GM12878 (cell line): ENCODE measurements at places on chromosomes 6 and 20. TPM values are rescaled to one million over a fixed set of nuclear protein-coding genes. Genes with fewer than 3 reads are reported as not detected.
A peak's percentile ranks its signal among the peaks of the same experiment; 100 is the strongest.

- H3K36me3 ChIP-seq: no peaks in the 10 kb centered on the region
- no peak overlapping the region for H3K27ac ChIP-seq
- no peaks in the 10 kb centered on the region for H3K27me3 ChIP-seq
- no peak overlapping the region for H3K4me3 ChIP-seq
- no peak for DNase-seq
These were observed 71.7 kb downstream of the GRM4 start for GRCh38 chr6:34074064-34074742.

- no peak overlapping the region for H3K4me3 ChIP-seq
- no peaks in the 10 kb centered on the region for H3K27me3 ChIP-seq
- H3K36me3 ChIP-seq: no peaks in the 10 kb centered on the region
- peaks cover 31% of the 10 kb centered on the region for H3K4me1 ChIP-seq
- no peak for DNase-seq
These were observed 70.5 kb upstream of the ZNF217 start for GRCh38 chr20:53664121-53664520.

DNA sequence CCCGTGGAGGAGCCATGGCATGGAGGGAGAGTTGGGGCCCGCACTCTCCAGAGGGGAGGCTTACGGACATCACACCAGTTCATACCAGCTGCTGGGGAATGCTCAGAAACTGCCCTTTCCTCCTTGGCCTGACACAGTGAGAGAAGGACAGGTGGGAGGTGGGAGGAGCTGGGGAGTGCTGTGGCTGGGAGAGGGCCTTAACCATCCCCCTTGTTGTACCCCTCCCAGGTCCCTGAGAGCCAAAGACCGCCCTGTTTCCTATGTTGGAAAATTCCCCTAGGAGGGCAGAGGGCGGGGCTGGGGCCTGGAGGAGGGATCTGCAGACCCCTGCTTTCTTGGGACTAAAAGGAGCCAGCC lies 24.1 kb downstream of the FOXP4 start:
- H3K27me3 ChIP-seq: no peaks in the 10 kb centered on the region
- peaks cover 5% of the 10 kb centered on the region; the same call in 1 of the 2 replicates for H3K36me3 ChIP-seq
- peaks cover 10% of the 10 kb centered on the region for H3K4me1 ChIP-seq
- no peak for DNase-seq
- no peak overlapping the region for H3K4me3 ChIP-seq

DNA sequence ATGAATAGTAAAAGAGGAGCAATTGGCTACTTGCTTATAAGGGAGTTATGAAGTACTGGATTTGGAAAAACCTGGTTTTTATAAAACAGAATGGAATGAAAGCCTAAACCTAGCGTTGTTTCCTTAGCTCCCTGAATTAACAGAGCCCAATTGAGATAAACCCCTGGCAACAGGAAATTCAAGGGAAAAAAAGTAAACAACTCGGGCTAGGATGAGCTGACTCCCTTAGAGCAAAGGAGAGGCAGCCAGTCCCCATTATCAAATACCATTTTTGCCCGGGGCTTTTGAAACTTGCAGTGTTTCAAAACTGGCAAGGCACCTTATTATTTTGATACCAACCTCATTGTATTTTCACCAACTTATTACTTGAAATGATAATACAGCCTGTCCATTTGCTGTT lies 587.5 kb downstream of the CD109 start:
- H3K27me3 ChIP-seq: no peaks in the 10 kb centered on the region
- H3K4me3 ChIP-seq: no peak overlapping the region
- DNase-seq: no peak
- H3K4me1 ChIP-seq: no peaks in the 10 kb centered on the region

- H3K27ac ChIP-seq: no peak overlapping the region
- H3K27me3 ChIP-seq: no peaks in the 10 kb centered on the region
- no peaks in the 10 kb centered on the region for H3K4me1 ChIP-seq
- no peak for DNase-seq
These were observed 44.8 kb downstream of the AGPAT4 start for GRCh38 chr6:161228921-161229591.

Gene ROMO1
- 154 and 161 TPM in 2 replicates for total RNA-seq

- H3K27ac ChIP-seq: no peak overlapping the region
- H3K4me3 ChIP-seq: no peak overlapping the region
- no peaks in the 10 kb centered on the region for H3K27me3 ChIP-seq
- H3K4me1 ChIP-seq: peaks cover 9% of the 10 kb centered on the region; the same call in 1 of the 2 replicates
These were observed 8.0 kb downstream of the REPS1 start for GRCh38 chr6:138979813-138980668.

DNA sequence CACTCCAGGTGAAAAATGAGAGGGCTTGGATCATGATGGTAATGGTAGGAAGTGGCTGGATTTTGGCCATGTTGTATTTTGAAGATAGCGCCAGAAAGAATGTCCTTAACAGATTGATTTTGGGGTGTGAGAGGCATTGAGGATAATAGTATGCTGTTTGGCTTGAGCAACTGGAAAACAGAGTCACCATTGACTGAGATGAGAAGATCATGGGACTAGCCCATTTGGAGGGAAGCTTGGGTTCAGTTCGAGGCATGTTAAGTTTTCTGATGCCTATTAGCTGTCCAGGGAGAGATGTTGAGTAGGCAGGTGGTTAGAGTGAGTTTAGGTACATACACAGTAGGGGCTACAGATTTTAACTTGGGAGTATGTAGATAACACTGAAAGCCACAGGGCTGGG lies 23.3 kb downstream of the PLCG1 start:
- DNase-seq: no peak
- no peak overlapping the region for H3K4me3 ChIP-seq
- no peaks in the 10 kb centered on the region for H3K27me3 ChIP-seq
- peaks cover 29% of the 10 kb centered on the region for H3K4me1 ChIP-seq
- H3K36me3 ChIP-seq: peaks cover 23% of the 10 kb centered on the region
- H3K27ac ChIP-seq: no peak overlapping the region

DNA sequence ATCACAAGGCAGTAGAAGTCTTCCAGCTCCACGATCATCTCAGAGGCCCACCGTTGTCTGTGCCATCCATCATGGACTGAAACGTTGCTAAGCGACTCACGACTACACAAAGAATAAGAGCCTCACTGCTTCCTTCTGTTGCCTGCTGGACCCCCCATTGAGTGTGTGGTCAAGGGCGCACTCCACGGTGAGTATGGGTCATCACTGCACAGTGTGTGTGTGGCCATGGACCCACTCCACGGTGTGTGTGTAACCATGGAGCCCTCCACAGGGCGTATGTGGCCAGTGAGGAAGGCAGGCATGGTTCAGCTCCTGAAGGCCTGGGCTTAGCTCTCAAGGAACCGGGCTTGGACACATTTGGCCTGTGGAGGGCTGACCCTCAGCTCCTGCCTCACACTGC lies 123.4 kb upstream of the AFDN start:
- H3K36me3 ChIP-seq: no peaks in the 10 kb centered on the region
- H3K27ac ChIP-seq: no peak overlapping the region
- H3K4me3 ChIP-seq: no peak overlapping the region

DNA sequence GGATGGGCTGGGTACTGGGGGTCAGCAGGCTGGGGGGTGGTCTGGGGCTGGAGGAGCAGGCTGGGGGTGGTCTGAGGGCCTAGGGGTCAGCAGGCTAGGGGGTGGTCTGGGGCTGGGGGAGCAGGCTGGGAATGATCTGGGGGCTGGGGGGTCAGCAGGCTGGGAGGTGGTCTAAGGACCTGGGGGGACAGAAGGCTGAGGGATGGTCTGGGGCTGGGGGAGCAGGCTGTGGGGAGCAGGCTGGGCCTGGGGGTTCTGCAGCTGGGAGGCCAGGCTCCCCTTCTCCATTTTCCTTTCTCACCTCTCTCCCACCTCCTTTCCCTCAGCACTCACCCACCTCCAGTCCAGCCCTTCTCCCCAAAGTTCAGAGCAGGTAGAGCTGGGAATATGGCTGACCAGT lies 114.2 kb downstream of the PSMB1 start:
- H3K4me1 ChIP-seq: no peaks in the 10 kb centered on the region; the same call in 1 of the 2 replicates
- no peak for DNase-seq
- H3K36me3 ChIP-seq: no peaks in the 10 kb centered on the region
- no peak overlapping the region for H3K27ac ChIP-seq
- H3K4me3 ChIP-seq: no peak overlapping the region

DNA sequence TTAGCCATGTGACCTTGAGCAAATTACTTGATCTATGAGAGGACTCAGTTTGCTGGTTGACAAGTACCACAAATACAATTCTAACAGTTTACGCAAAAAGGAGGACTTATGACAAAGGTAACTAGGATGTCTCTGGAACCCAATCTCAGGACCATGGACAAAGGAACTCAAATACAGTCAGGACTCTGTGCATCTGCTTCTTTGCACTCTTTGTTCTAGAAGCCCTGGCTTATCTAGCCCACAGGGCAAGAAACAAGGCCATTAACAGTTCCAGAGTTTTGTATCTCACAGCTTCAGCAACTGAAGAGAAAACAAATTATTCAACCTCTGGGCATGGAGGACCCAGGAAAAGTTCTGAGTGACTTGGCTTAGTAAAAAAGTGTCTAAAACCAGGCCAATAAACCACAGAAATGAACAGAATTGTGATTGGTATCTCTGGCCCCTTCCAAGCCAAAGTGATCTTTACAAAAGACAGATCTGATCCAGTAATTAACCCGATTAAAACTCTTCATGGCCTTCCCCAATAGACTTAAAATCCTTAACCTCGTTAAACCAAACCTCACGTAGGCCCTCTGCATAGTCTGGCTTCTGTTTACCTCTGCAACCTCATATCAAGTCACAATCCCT lies 5.9 kb downstream of the WASF1 start:
- DNase-seq: no peak
- H3K4me3 ChIP-seq: no peak overlapping the region
- H3K4me1 ChIP-seq: no peaks in the 10 kb centered on the region
- no peaks in the 10 kb centered on the region for H3K36me3 ChIP-seq

Gene PSORS1C1
- total RNA-seq: 0.64 TPM in 1 of 2 replicates, not detected in the other

GRCh38 chr6:157075549-157076450 lies 247.5 kb downstream of the TMEM242 start:
- H3K27me3 ChIP-seq: no peaks in the 10 kb centered on the region
- H3K27ac ChIP-seq: peak overlapping the region; percentile 68
- H3K4me3 ChIP-seq: peak overlapping the region; percentile 28; the same call in 1 of the 2 replicates
- peaks cover 19% of the 10 kb centered on the region for H3K4me1 ChIP-seq
- peak; percentile 44 for DNase-seq

DNA sequence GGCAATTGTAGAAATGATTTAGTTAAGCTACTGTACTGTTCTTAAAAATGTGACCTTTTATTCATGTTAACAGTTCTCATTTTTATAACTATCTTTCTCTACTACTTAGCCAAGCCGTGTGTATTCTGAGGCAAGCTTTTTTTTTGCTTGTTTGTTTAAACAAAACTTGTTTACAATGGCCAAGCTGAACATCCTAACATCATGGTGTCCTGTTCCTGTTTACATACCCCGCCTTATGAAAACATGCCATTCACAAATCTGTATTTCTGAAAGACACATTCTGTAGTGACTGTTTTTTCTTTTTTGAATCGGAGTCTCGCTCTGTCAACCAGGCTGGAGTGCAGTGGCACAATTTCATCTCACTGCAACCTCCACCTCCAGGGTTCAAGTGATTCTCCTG lies 140.9 kb downstream of the NCOA3 start:
- H3K27me3 ChIP-seq: no peaks in the 10 kb centered on the region
- H3K36me3 ChIP-seq: peaks cover 53% of the 10 kb centered on the region
- H3K27ac ChIP-seq: no peak overlapping the region
- no peaks in the 10 kb centered on the region for H3K4me1 ChIP-seq
- no peak overlapping the region for H3K4me3 ChIP-seq

Gene SPATS1
- not detected in 2 replicates for total RNA-seq

DNA sequence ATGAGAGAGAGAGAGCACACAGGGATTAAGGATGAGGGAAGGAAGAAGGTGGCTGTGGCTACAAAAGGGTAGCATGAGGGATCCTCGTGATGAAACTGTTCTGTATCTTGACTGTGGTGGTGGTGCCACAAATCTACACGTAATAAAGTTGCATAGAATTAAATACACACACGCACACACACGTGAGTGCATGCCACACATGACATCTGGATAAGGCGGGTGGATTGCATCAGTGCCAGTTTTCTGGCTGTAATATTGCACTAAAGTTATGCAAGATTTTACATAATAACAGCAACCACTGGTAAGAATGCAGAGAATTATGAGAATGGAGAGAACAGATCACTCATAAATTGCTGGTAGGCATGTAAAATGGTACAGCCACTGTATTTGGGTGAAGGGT lies 16.9 kb upstream of the STK35 start:
- H3K4me1 ChIP-seq: no peaks in the 10 kb centered on the region
- H3K36me3 ChIP-seq: no peaks in the 10 kb centered on the region
- no peak for DNase-seq
- H3K4me3 ChIP-seq: no peak overlapping the region

DNA sequence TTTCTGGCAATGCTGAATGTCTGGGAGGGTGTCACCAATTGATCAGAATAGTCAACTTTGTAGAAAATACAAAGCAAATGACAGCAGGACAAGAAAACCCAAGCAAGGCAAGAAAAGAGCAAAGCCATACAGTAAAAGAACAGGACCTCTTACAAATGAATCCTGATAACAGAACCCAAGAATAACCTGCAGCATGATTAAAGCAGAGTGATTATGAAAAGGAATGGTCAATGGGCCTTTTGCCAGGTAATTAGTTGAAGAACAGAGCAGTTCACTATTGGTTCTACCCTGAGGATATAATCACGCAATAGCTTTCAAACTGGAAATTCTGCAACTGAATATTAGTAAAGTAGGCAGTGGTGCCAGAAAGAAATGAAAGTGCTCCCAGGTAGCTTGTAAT lies 319.8 kb downstream of the FRK start:
- no peak for DNase-seq
- H3K4me1 ChIP-seq: no peaks in the 10 kb centered on the region
- H3K27me3 ChIP-seq: no peaks in the 10 kb centered on the region
- no peak overlapping the region for H3K4me3 ChIP-seq
- no peak overlapping the region for H3K27ac ChIP-seq

DNA sequence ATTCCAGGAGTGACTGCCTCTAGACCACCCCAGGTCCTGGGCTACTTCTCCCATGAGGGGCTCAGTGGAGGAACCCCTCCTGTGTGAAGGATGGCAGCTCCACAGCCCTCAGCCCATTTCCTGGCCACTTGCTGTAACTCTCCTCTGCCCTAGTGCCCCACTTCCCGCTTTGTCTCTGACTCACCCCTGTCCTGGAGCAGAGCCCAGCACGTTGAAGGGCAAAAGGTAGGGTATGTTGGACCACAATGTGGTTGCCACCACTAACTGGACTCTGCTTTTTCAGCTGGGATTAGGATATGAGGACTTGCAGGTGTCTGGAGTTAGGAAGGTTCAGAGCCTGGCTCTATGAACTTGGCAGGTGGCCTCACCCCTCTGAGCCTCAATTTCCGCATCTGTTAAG lies 2.4 kb downstream of the MYBL2 start:
- H3K4me3 ChIP-seq: no peak overlapping the region; the same call in 1 of the 2 replicates
- DNase-seq: no peak
- H3K27ac ChIP-seq: no peak overlapping the region; the same call in 1 of the 2 replicates
- no peaks in the 10 kb centered on the region; the same call in 1 of the 2 replicates for H3K36me3 ChIP-seq

- H3K4me1 ChIP-seq: no peaks in the 10 kb centered on the region
- no peak for DNase-seq
- H3K27ac ChIP-seq: no peak overlapping the region
- H3K27me3 ChIP-seq: no peaks in the 10 kb centered on the region; the same call in 1 of the 2 replicates
- no peak overlapping the region for H3K4me3 ChIP-seq
These were observed 477.2 kb upstream of the SULF2 start for GRCh38 chr20:48262466-48262865.

DNA sequence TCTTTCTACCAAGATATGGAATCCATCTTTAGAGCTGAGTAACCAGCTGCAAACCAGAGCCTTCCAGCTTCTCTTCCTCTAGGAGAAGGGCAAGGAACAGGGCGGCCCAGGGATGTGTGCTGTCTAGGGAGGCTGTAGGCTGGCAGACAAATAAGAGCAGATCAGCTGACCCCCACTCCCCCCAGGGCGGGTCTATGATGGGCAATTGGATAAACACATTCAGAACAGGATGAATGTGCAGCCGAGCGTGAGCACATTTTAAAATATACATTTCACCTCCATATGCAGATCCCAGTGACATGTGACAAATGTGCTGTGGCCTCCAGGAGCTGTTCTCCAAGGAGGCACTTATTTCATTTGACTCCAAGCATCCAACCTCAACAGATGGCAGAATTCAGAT lies 580.1 kb downstream of the PTPRT start:
- no peak overlapping the region for H3K4me3 ChIP-seq
- no peaks in the 10 kb centered on the region for H3K36me3 ChIP-seq
- no peak for DNase-seq
- H3K4me1 ChIP-seq: no peaks in the 10 kb centered on the region
